Thymus (tissue), 14 donors: ENCODE measurements at places on chromosomes 2 and 18. TPM values are rescaled to one million over a fixed set of nuclear protein-coding genes. Genes with fewer than 3 reads are reported as not detected.

The BOLL gene
- 0.05 TPM for total RNA-seq

The RGPD4 gene
- total RNA-seq = 0.19 TPM

The ALKAL2 gene
- total RNA-seq = 1.7 TPM

The SP110 gene
- total RNA-seq = 50.1 TPM
